Gastroesophageal sphincter (tissue), 4 donors: ENCODE measurements at places on chromosomes 3 and 15. TPM values are rescaled to one million over a fixed set of nuclear protein-coding genes. Genes with fewer than 3 reads are reported as not detected.
A peak's percentile ranks its signal among the peaks of the same experiment; 100 is the strongest.

DNA sequence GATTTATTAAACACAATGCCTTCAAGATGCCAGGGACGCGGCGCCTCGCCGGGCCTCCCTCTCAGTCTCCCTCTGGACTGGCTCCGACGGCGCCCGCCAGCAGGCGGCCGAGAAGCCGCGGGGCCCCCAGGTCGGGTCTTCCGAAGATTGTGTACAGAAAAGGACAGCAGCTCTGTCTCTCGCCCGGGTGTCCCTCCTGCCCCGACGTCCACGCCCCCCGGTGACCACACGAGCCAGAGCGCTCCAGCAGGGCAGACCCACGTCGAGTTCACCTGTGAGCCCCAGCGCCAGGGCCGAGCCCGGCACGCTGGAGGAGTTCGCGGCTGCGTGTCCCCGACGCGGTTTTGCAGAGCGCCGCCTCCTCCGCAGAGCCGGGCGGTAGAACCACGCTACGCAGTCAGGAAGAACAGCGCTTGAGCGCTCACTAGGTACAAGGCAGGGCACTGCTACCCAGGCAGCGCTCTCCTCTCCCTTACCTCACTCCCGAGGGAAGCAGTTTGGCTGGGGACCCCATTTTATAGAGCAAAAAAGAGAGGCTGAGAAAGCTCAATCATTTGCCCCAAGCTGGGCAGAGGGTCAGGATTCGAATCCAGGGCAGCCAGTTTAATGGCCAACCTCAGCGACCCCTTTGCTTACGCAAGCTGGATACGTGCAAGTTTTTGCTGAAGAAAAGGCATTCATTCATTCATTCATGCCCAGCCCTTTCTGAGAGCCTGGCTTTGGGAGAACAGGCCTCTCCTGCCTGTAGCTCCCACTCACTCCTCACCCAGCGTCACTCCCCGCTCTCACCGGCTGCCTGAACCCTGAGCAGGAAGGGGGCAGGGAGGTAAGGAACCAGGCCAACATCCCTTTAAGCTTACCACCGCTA lies 3.0 kb upstream of the TLE3 start:
- ATAC-seq: no peak

DNA sequence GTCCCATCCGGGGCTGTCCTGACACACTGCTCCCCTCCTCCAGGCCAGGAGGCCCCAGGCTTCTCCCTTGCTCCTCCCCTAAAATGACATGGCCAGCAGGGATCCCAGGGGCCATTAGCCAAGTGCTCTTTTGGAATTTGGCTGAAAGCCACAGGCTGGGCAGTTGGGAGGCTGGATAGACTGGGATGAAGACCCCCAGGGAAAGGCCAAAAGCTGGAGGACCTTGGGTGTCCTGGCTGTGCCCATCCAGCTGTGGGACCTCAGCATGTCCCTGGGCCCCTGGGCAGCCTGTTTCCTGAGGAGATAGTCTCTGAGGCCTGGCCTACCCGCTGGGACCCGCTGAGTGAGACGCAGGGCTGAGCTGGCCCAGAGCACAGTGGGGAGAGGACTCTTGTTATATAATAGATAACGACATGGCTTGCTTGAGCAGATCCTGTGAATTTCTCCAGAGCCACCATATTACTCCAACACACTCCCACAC lies 5.7 kb upstream of the PDE8A start:
- no peak for ATAC-seq

Gene CLDN16
- total RNA-seq: not detected

- ATAC-seq: no peak
Observed at GRCh38 chr15:65877749-65878148, 8.5 kb downstream of the RAB11A start.

Gene WDR49
- total RNA-seq: 1.6 TPM

Gene PYGO1
- 21.9 TPM for total RNA-seq

DNA sequence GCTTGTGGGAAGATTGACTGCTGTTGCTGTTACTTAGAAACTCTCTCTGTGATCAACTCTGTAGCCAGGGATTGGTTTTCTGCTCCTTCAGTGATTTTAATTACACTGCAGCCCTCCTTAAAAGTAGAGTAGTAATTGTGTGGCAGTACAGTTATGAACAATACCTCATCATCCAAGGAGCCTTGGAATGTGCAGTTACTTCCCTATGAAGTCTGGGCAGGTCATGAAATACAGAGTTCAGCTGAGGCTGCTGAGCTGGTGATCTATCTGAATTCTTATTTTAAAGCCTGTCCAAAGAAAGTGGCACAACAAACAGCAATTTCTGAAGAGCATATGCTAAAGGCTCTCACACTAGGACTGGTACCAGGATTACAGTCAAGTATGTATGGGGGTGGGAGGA lies 37.4 kb upstream of the MRPL3 start:
- ATAC-seq: no peak

DNA sequence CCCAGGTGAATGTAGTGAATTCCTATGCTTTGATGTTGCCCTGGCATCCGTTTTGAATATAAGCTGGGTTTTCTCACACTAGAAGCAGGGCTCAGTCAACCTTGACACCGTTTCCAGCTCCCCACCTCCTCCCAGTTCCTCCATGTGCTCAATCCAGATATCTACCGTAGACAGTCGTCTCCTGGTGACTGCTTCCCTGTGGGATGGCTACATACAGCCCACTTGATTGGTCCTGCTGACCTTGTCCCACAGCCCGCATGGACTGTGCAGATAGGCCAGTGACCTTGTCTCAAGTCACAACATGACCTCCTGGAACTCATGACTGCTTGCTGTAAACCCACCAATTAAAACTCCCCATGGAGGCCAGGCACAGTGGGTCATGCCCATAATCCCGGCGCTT lies 8.1 kb downstream of the SEMA7A start:
- no peak for ATAC-seq

DNA sequence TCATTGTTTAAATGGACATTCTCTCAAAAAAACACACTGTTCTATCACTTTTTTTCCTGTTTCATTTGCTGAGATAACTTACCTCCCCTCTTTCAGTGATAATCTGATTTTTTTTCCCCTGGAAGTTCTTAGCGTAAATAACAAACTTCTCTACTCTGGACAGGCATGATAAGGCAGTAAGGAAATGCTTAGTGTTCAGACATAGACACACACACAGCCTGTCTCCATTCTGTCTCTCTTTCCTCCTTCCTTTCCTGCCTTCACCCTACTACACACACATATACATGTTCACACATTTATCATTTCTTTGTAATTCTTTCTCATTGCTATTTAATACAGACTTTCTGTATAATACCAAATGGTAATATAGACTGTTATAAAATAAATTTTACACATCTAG lies 470.8 kb upstream of the ROBO1 start:
- ATAC-seq: no peak

Gene GPR171
- 0.39 TPM for total RNA-seq

GRCh38 chr3:104933972-104934371 lies 432.7 kb upstream of the ALCAM start:
- ATAC-seq: peak; percentile 10

Gene PFKFB4
- 2.3 TPM for total RNA-seq
